HL-60 (cell line): ENCODE measurements at places on chromosomes 1 and 21.

DNA sequence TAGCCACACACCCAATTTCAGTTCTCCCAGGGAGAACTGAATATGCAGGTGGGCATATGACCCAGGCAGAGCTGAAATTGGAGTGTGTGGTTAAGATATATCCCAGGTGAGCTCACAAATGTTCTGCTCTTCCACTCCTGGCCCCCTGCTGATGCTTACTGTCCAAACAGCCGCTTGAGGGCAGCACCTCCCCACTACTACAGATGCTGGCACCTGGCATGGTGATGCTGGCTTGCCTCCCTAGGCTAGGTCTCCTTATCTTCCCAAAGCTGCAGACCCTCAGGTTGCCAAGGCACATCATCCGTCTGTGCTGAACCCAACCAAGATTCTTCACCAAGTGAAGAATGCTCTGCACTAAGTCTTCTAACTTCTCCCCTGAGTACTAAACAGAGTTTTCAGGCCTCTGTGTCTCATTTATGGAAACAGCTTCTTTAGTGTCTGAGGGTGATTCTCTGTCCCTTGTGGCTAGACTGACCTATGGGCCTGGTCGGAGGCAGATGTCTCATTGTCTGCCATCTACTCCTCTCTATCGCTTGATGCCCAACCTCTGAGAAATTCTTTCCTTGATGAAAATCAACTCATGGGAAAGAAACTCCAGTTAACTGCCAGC, 27.2 kb downstream of the XCL1 start:
- DNase-seq: peak; percentile 47

GRCh38 chr1:180027949-180028445, 73.4 kb downstream of the CEP350 start:
- DNase-seq: peak; percentile 43

DNA sequence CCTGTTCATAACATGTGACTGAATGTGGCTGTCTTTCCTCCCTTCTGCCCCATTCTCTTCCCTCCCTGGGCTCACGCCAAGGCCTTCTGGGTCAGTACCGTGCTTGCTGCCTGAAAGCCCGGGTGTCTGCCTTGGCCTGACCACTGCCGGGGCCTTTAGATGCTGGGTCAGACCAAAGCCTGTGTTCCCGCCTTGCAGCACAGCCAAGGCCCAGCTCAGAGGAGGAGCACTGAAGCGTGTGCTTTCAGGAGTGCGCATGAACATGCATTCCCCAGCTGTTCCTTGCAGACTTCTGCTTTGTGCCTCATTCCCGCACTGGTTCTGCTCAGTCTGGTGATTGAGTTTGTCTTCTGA, 27.0 kb upstream of the SARS1 start:
- no peak for DNase-seq

- no peak for DNase-seq
These were observed 287.5 kb upstream of the DAB1 start for GRCh38 chr1:57711326-57711725.

- no peak for DNase-seq
These were observed 58.5 kb upstream of the FGGY start for GRCh38 chr1:59238333-59238934.

GRCh38 chr1:159959451-159959850, 5.4 kb upstream of the SLAMF9 start:
- no peak for DNase-seq

GRCh38 chr1:9242338-9242969, 7.9 kb downstream of the H6PD start:
- DNase-seq: peak; percentile 32

DNA sequence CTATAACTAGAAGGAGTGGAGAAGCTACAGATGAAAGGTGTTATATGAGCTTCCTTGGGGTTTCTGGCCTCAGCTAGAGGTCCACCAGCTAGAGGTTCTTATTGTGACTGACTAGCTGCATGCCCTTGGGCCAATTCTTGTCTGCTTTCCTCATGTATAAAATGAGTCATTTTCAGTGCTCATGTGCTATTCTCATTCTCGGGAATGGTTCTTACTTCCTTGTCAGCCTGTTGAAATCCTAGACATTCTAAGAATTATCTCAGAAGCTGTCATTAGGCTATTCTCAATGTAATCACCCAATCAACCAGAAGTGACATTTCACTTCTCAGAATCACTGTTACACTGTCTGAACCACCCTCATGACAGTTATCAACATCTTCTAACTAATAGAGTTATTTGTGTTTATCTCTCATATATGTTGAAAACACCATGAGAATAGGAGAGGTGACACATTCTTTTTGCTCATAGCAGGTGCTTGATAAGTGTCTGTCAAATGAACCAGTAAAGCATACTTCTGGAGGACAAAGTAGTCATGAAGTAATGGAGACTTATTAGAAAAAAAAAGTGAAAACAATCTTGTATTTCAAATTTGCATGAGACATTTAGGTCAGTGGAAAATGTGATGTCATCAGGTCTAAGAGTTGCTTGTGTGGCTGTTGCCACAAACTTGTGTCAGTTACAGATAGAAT, 122.8 kb upstream of the IVNS1ABP start:
- DNase-seq: no peak

DNA sequence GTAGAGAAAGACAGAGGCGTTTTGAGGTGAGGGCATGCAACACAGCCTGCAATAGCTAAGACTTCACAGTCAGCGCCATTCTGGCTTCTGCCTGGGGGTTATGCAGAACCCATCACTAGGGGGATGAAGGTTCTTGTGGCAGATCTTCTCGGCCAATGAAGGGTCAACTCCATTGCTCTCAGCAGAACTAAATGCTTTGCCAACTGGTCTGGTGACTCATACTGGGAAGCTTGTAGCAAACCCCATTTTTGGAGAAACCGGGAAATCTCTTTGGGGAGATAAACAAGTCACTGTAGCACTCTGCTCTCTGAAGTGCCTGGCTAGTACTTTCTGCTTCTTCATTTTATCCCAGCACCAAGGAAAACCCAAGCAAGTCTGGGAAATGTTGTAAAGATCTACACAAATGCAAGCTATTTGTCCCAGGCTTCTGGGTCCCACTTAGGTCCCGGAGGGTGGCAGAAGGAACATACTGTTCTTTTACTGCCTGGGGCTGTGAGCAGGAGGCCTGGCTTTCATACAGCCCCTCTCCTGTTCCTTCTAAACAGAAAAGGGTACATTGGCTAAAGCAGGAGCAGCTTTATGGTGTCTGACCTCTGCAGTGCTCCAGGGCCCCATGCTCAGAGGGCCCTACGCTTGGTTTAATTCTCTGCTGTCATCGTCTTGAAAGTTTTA, 28.8 kb downstream of the SHISA4 start:
- no peak for DNase-seq

GRCh38 chr1:65434760-65435159, 14.3 kb downstream of the LEPR start:
- DNase-seq: no peak

DNA sequence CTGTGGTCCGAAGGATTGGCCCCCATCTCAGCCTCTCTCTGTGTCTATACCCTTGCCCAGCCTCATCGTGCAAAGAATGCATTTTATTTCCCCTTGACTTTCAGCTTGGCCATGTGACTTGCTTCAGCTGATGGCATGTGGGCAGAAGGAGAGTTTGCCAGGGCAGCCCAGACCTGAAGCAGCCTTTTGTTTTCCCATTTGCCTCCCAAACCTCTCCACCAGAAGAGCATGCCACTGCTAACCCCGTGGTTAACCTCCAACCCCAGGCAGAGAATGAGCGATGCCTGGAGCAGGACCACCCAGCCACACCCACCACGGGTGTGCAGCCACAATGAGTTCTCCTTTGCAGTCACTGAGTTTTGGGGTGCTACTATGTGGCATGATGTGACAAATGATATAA, 136.4 kb downstream of the SETD4 start:
- no peak for DNase-seq

- DNase-seq: no peak
These were observed 16.1 kb upstream of the KCNE1 start for GRCh38 chr21:34528131-34528561.
